ENCODE measurements at places on chromosomes 3 and 15.
A peak's percentile ranks its signal among the peaks of the same experiment; 100 is the strongest.

DNA sequence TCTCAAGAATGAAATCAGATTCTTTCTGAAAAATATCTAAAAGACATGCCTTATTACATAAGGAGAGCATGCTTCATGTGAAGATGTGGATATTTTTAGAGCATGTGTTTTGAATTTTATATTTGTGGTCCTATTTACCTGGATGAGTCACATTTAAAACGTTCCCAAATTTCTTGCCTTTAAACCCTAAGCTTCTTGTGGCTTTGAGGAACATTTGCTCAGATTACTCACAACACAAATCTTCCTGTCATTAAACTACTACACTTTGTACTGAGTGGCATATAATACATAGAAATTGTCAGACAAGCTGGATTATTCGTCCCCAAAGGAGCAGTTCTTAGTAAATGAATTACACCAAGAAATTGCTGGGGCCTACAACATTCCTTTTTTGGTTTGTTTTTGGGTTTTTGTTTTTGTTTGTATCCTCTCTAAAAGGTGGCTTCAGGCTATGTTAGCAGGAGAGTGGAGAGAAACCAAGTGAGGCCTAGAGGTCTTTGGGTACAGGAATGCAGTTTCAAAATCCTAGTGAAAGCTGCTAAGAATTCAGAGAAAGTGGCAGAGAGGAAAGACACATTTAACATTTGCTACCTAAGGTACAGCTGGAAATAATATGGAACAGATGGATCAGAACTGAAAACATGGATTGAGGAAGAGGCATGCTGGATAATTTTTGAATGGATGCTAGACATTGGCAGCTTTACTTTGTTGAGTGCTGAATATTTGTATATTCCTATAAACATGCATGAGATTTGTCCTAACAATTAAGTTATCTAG, 128.1 kb downstream of the RPL22L1 start:
- DNase-seq = no peak

- no peak for DNase-seq
These were observed 42.2 kb downstream of the DAPK2 start for GRCh38 chr15:64004056-64004455.

- no peak for DNase-seq
These were observed 2.5 kb upstream of the LPP start for GRCh38 chr3:188151438-188151837.

- DNase-seq = no peak
These were observed 77.4 kb upstream of the SLC4A7 start for GRCh38 chr3:27561576-27561975.

DNA sequence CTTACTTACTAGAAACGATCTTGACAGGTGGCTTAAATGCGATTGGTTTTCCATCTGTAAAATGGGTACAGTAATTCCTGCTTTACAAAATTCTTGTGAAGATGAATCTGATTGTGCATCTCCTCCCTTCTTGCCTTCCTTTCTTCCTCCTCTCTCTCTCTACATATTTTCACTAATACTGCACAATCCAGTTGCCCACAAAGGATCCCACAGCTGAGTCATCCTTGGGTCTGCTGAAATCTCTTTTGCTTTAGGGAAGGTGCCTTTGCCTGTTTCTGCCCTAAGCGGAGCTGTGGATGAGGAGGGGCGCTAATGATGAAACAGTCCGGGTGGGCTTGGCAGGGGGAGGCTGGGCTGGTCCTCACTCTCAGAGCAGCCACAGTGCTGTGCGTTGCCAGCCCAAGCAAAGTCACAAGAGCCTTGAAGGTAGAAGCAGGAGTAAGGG, 46.1 kb downstream of the AMOTL2 start:
- no peak for DNase-seq

GRCh38 chr3:22713936-22714335, 489.2 kb upstream of the UBE2E2 start:
- peak; percentile 38 for DNase-seq

- DNase-seq = no peak
These were observed 9.0 kb upstream of the STRIT1 start for GRCh38 chr3:155302481-155302880.

GRCh38 chr3:193556841-193557240, 2.1 kb upstream of the ATP13A4 start:
- DNase-seq = no peak

- no peak for DNase-seq
These were observed 456.2 kb downstream of the ZNF385D start for GRCh38 chr3:21294768-21295167.

- DNase-seq = no peak
These were observed 13.2 kb upstream of the ANPEP start for GRCh38 chr15:89827829-89828228.

GRCh38 chr3:101027286-101027685, 34.1 kb upstream of the ABI3BP start:
- no peak for DNase-seq

DNA sequence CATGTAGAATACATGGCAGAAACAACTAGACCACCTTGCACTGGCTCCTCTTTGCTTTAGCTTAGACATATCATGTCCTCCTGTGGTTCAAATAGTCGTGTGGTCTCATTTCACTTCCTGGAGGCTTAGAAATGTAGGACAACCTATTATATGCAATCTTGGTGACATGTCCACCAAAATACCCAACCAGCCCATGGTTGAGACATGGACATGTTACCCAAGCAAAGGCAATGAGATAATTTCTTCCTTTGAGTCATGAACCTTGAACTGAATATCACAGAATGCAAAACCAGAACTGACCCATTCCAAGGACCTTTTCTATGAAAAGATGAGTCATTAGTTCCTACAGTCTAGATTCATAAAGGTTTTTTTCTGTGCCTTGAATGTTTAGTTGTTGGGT, 309.0 kb upstream of the MDFIC2 start:
- DNase-seq = no peak

GRCh38 chr15:67030036-67030762, 35.2 kb upstream of the SMAD3 start:
- no peak for DNase-seq

DNA sequence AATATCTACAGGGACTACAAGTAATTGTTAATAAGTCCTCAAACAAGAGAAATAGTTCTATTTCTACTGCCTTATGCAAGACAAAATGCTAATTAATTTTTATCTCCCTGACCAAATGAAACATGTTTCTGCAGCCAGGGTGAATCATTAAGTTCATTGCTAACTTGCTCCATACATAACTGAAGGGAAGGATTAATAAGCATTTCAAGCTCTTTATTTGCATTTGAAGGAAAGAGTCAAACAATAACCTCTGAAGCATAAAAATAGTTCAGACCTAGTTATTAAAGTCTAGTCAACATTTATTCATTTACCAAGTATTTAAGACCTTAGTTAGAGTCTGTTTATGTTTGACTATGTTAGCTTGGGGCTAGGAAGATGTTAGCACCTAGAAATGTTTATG, 120.0 kb downstream of the ATP1B3 start:
- DNase-seq = no peak

- peak; percentile 27 for DNase-seq
These were observed 27.5 kb upstream of the CFAP161 start for GRCh38 chr15:81106560-81106959.

DNA sequence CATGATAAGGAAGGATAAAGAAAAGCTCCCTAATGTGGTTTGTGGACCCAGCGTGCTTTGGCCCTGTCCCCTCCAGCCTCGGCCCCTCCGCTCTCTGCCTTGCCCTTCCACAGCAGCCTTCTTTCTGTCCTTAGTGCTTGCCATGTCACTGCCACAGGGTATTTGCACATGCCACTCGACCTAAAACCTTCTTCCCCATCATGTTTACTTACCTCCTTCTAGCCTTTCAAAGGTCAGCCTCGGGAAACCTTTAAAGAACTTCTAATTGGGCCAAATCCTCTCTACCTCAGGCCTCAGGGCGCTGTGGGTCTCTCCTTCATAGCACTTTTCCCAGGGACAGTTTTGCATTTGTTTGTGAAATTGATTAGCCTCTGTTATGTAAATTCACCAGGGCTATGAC, 73.0 kb downstream of the SCN11A start:
- no peak for DNase-seq

DNA sequence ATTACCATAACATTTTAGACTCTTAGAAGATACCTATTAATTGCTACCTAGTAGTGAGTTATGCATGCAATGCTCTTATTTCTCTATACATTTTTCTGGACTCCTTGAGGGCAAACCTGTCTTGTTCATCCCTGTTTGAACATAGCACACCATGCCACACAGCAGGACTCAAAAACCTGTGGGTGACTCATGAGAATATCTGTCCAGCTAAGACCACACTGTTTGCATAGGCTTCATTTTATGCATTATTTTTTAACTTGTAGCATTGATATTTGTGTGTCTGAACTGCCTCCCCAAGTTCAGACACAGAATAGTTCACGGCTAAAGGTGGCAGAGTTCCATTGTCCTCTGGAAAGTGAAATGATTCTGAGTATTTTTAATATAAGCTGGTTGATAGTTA, 1.8 kb downstream of the LMCD1 start:
- no peak for DNase-seq

DNA sequence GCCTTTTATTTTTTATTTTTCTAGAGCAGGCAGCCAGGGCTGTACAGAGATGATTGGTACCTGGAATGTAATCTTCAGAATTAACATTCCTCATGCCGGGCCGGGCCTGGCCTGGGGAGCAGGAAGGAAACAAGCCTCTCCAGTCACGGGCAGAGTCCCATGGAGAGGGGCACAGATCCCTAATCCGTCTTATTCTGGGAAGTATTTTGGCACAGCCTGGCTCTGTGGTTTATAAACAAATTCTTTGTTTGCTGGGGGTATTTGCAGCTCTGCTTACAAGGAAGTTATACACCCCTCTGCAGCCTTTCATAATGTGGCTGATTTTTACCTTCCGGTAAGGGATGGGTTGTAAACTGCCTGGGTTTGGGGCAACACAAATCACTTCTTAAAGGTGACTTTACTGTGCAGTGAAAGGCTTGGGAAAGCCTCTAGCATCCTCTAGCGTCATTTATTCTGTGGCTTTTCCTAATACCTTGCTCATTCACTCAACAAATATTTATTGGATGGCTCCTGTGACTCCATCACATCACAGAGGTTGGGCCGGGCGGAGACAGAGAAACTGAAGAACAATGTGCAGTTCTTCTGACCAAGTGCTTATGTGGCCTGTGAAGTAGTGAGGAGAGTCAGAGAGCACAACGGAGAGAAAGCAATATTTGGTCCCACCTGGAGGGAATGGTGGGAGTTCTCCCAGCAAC, 2.7 kb downstream of the SLC6A20 start:
- no peak for DNase-seq

DNA sequence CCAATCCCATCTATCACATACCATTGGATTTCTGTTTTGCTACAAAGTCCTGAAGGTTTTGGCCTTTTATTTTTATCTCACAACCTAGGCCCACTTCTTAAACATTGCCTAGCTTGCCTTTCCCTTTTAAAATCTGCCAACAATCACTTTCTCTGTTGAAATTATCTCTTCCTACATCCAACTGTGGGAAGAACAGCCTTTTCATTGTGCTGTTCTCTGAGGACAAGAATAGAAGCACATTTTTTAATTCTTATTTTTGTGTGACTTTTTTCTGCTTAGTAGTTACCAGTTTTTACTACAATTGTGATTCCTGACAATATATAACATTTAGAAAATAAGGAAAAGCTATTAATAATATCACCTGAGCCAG, 159.2 kb downstream of the CNTN6 start:
- DNase-seq = no peak

DNA sequence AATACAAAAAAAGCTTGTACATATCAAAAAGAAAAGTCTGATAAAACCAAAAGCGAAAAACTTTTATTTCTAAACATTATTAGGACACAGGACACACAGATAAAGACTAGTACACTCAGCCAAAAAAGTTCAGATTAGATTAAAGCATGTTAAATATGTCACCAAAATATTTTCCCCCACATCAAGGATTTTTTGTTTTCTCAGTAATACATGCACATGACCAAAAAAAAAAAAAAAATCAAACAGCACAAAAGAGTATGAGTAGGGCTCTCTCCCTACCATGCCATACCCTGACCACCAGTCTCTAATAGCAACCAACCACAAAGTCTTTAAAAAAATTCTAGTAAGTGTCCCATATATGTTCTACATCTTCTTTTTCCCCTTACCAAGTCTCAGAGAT, 77.4 kb downstream of the LRRFIP2 start:
- no peak for DNase-seq

DNA sequence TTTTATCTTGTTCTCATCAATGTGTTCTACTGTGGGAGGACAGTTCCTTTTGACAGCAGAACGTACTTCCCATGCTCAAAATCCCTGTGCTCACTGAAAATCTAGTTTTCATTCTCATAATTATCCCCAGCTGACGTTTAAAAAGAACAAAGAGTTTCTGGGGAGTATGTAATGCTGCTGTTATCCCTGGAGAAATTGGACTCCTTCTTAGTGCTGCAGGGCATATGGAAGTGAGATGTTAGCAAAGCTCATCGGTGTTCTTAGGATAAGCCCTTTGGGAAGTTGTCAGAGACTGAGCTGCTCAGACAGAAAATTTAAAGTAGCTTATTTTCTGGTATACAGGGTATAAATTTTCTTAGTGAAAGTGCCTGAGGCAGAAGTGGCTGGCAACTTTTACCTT, 66.5 kb downstream of the CDAN1 start:
- DNase-seq = no peak

DNA sequence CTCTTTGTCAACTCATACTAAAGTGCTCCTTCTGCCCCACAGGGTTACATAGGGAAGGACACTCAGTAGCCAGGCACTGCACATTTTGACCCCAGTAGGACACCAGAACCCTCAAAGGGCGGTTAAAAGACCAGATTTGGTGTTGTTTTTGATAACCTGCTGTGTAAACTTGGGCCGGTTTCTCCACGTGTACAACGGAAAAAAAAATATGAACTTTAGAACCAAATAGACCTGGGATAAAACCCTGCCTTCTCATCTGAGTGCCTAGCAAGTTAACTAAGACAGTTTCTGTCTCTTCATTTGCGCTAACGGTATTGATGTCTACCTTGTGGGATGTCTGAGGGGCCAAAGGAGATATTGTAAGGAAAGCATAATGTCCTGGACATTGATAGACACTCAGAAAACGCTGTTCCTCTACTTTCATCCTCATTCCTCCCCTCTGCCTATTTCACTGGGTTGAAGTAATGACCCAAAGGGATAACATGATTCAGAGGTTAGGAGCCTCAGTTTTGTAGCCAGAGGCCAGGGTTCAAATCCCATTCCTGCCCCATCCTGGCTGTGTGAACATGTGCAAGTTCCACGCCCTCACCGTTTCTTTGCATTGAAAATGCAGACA, 155.9 kb upstream of the LPP start:
- no peak for DNase-seq

DNA sequence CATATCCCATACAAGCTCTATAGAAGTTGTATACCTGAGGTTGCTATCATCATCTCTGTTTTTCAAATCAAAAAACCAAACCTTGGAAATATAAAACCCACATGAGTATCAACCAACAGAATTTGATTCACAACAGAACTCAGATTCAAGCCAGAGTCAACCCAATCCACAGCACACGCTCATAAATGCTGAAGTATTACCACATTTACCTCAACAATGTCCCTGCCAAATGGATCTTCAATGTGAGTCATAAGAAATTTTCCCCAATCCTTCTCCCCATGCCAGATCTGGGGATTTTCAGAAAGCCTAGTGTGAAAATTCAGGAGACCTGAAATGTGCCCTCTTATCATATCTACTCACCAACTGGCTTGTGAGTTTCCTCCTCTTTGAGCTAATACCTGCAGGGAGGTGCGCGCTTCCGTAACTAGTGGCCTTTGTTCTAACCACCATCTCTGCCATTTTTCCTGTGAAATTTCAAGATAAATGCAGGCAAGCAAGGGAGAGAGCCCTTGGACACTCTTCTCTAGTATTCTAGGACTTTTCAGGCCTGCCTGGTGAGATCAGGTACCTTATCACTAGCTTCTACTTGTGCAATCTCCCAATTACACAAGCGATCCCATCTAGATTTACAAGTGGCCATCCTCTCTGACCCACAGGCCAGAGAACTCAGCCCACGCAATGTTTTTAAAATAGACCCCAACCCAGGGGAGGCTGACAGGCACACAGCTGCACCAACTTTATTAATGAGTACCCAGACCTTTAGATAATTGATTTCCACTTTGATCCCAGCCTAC, 1076.9 kb upstream of the CFAP20DC start:
- DNase-seq = no peak

Measured in CD4-positive, alpha-beta T cell treated with Interleukin-4 for 1 hour (primary cell).